Parietal lobe (tissue), 2 donors: ENCODE measurements at places on chromosomes 12 and 14. TPM values are rescaled to one million over a fixed set of nuclear protein-coding genes. Genes with fewer than 3 reads are reported as not detected.

Gene ALDH1L2
- 15.7 TPM for total RNA-seq

Gene INHBC
- total RNA-seq: not detected

Gene MYRFL
- 1.3 TPM for total RNA-seq

Gene MYH6
- total RNA-seq: not detected

Gene AEBP2
- 43.2 TPM for total RNA-seq

Gene LRIG3
- total RNA-seq: 19.1 TPM

Gene KRT85
- total RNA-seq: not detected
